Caco-2 (cell line): ENCODE measurements at places on chromosomes 1 and 21. TPM values are rescaled to one million over a fixed set of nuclear protein-coding genes. Genes with fewer than 3 reads are reported as not detected.

Gene TNNT2
- 5.9 and 7.3 TPM in 2 replicates for total RNA-seq

Gene ALPL
- total RNA-seq, result 0.21 and 0.79 TPM in 2 replicates

Gene SLC6A9
- 35.9 and 45.0 TPM in 2 replicates for total RNA-seq

Gene IPO9
- 95.1 and 107 TPM in 2 replicates for total RNA-seq

Gene HS2ST1
- 57.2 and 61.4 TPM in 2 replicates for total RNA-seq

Gene PRKAA2
- 5.8 and 5.9 TPM in 2 replicates for total RNA-seq

Gene KRTAP13-2
- total RNA-seq, result not detected in 2 replicates

Gene EFNA3
- total RNA-seq, result 3.4 and 3.5 TPM in 2 replicates

Gene GIPC2
- total RNA-seq, result 4.3 and 4.4 TPM in 2 replicates

Gene HYI
- 34.5 and 35.4 TPM in 2 replicates for total RNA-seq

Gene LHX4
- total RNA-seq, result 0.16 and 0.19 TPM in 2 replicates

Gene LYPLAL1
- 20.4 and 27.1 TPM in 2 replicates for total RNA-seq

Gene HOOK1
- total RNA-seq, result 23.0 and 25.2 TPM in 2 replicates

Gene RPS6KC1
- total RNA-seq, result 16.4 and 18.8 TPM in 2 replicates

Gene NR5A2
- 6.5 and 9.1 TPM in 2 replicates for total RNA-seq

Gene BNIPL
- 1.9 and 2.3 TPM in 2 replicates for total RNA-seq

Gene ISG20L2
- 42.3 and 44.1 TPM in 2 replicates for total RNA-seq

Gene OR2L3
- total RNA-seq, result not detected in 2 replicates

Gene OR2AK2
- total RNA-seq, result not detected in 2 replicates

Gene FAM177B
- total RNA-seq, result 0.70 TPM in 1 of 2 replicates, not detected in the other

Gene ELF3
- 116 and 126 TPM in 2 replicates for total RNA-seq

Gene CTSK
- total RNA-seq, result 2.7 and 3.2 TPM in 2 replicates

Gene AIM2
- total RNA-seq, result not detected in 2 replicates

Gene MYBPH
- total RNA-seq, result 19.7 and 25.9 TPM in 2 replicates

Gene NBPF4
- 0.53 and 0.88 TPM in 2 replicates for total RNA-seq

Gene FCMR
- total RNA-seq, result not detected in 2 replicates

Gene FAM163A
- total RNA-seq, result not detected in 2 replicates

Gene PPCS
- total RNA-seq, result 41.0 and 42.9 TPM in 2 replicates

Gene GOLT1A
- 20.4 and 25.9 TPM in 2 replicates for total RNA-seq

Gene S100A13
- 198 and 238 TPM in 2 replicates for total RNA-seq

Gene PPIAL4G
- not detected in 2 replicates for total RNA-seq

Gene S100A16
- 220 and 243 TPM in 2 replicates for total RNA-seq

Gene SLC1A7
- not detected in 2 replicates for total RNA-seq

Gene ZFP69B
- 1.2 TPM in 2 replicates for total RNA-seq

Gene TRPM2
- 0.07 and 0.20 TPM in 2 replicates for total RNA-seq

Gene FMO1
- 0.77 TPM in 1 of 2 replicates, not detected in the other for total RNA-seq

Gene SMPDL3B
- total RNA-seq, result 11.3 and 11.7 TPM in 2 replicates

Gene FCGR2B
- not detected in 2 replicates for total RNA-seq

Gene BLACAT1
- total RNA-seq, result 0.21 and 0.34 TPM in 2 replicates

Gene BMP8B
- total RNA-seq, result 5.8 and 5.9 TPM in 2 replicates

Gene LMOD1
- total RNA-seq, result 0.11 TPM in 1 of 2 replicates, not detected in the other

Gene TMEM82
- 2.7 and 3.5 TPM in 2 replicates for total RNA-seq

Gene SPRR2B
- not detected in 2 replicates for total RNA-seq

Gene DNM3
- 0.11 TPM in 1 of 2 replicates, not detected in the other for total RNA-seq

Gene NEXN
- 1.1 and 1.9 TPM in 2 replicates for total RNA-seq

Gene CD58
- total RNA-seq, result 5.6 and 7.6 TPM in 2 replicates

Gene AKR1A1
- total RNA-seq, result 119 and 129 TPM in 2 replicates

Gene CYP4A11
- 0.16 TPM in 1 of 2 replicates, not detected in the other for total RNA-seq

Gene SHE
- 0.07 TPM in 1 of 2 replicates, not detected in the other for total RNA-seq

Gene PHTF1
- total RNA-seq, result 10.4 and 12.7 TPM in 2 replicates
